Stimulated activated CD4-positive, alpha-beta T cell treated with anti-CD3 and anti-CD28 coated beads, Interleukin-2, amount 100 ng/mL, for 48 hours (primary cell): ENCODE measurements at places on chromosomes 3 and 15.

GRCh38 chr3:152554980-152555379 is 280.0 kb upstream of the P2RY1 start:
- no peak for DNase-seq

DNA sequence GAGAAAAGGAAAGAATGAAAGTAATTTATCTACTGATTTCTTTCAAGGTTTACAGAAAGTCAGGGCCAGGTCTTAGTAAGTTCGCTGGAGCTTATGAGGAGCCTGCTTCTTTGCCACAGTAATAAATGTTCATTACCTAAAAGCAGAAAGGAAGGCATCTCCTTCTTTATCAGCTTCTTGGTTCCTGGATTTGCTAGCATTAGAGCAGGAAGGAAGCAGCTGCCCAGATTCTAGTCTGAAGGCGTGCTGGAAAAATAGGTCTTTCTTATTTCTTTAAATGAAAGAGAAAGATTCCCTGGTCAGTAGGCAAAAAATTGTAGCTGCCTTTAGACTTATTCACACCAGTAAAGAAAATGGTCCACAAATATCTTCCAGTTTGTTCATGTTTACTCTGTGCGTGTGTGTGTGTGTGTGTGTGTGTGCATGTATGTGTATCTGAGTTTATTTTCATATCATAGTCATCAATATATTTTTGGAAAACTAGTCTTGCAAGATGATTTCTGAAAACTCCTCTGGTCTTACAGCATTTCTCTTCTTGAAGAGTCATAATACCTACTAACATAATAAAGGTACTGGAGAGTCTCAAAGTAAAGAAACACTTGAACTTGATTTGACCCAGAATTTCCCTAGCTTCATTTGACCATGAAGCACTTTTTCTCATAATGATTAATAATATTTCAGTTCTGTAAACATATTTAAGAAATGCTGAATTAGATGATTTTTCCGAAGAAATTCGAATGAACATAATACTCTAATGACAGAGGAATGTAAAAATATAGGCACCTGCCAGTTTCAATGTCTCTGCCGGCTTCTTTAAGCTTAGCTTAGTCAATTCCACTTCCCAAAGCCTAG is 255.3 kb upstream of the ZPLD1 start:
- DNase-seq, result no peak

- no peak for DNase-seq
Observed at GRCh38 chr3:156819842-156820691, 6.1 kb upstream of the LEKR1 start.

GRCh38 chr15:91854639-91854990 is 1.1 kb downstream of the SLCO3A1 start:
- DNase-seq, result no peak

- no peak for DNase-seq
Observed at GRCh38 chr3:9781978-9782603, 10.2 kb downstream of the TADA3 start.

DNA sequence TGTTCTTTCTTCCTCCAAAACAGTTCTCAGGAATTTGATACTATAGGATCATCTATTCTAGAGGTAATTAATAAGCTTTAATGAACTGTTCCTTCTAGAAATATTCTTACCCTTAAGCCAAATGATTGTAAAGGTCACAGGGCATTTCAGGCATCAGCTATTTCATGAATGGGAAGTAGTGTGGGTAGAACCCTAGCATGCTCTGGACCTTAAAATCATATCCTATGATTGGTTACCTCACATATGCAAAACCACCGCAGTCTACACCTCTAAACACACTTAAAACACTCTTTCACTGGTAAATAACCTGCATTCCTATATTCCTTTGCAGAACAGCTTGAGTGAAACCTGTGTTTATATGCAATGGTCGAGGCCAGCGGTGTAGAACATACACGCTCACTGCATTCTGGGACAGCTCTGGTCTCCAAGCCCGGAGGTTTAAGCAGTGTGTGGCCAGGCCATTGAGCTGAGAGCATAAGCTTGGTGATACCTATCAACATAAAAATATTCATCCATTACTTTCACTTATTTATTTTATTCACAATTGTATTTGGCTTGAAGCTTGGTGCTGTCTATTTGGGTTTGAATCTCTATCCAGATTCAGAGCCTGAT is 87.7 kb upstream of the RASGRP1 start:
- DNase-seq, result no peak

DNA sequence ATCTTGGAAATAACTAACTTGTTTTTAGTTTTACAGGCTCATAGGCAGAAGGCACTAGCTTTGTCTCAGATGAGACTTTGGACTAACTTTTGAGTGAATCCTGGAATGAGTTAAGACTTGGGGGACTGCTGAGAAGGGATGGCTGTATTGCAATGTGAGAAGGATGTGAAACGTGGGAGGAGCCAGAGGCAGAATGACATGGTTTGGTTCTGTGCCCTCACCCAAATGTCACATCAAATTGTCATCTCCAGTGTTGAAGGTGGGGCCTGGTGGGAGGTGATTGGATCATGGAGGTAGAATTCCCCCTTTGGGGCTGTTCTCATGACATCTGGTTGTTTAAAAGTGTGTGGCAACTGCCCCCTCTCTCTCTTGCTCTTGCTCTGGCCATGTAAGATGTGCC is 28.8 kb upstream of the CCDC50 start:
- no peak for DNase-seq
